LHCN-M2 (cell line): ENCODE measurements at places on chromosomes 6 and 20.

DNA sequence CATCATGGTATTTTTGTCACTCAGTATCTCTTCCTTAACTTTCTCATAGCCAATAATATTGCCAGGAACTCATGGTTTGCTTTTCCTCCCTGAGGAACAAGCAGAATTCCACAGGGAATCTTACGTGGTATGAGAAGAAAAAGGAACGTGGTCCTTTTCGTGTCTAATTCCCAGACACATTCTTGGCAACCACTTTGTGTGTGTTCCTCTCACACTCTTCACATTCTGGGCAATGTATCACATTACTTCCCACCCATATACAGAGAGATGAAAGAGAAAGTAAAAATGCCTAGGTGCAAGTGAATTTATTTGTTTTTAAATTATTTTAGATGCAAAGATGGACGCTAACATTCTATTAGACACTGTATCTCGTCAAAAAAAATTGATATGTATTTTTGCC lies 102.7 kb downstream of the PTPRK start:
- DNase-seq, result peak; percentile 40

DNA sequence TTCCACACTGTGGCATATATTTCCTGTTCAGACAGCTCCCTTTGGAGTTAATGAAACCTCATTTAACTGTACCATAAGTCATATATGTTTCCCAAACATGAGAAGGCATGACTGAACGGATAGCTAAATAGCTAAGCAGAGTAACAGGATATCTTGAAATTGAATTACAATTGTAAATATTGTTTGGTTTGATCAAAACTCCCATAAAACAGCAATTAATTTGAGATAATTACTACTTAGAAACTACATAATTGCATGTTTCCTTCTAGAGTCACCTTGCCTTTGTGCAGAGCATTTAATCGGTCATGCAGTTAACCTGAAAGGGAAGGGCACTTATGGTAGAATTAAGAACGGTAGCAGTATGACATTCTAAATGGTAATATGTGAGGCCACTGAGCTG lies 179.0 kb upstream of the MAP3K7 start:
- DNase-seq, result no peak

DNA sequence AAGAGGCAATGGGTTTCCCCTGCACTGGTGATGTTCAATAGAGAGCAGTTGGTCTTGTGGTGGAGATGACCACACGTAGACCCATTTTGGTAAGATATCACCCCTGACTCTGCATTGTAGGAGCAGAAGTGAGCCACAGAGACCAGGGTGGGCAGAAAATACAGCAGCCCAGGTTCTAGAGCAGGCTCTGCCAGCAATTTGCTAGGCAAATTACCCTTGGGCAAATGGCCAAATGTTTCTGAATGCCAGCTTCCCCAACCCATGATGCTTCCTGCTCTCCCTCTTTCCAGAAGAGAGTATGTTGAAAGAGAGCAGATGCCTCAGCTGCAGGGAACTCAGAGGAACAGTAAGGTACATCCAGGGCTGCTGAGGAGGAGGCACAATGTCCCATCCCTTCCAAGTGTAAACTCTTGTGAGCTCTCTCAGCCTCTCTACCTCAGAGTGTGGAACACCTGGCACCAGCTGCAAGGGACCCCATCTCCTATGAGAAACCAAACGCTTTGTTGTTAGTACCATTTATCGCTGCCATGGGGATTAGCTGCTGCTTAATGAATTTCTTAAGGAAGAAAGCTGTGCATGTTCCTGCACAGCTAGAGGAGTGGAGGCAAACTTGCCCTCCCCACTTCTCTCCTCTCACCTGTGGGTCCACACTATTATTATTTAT lies 317.5 kb upstream of the MOCS1 start:
- no peak for DNase-seq

- peak; percentile 83 for DNase-seq
Observed at GRCh38 chr6:37473364-37474095, 26.2 kb downstream of the CCDC167 start.

DNA sequence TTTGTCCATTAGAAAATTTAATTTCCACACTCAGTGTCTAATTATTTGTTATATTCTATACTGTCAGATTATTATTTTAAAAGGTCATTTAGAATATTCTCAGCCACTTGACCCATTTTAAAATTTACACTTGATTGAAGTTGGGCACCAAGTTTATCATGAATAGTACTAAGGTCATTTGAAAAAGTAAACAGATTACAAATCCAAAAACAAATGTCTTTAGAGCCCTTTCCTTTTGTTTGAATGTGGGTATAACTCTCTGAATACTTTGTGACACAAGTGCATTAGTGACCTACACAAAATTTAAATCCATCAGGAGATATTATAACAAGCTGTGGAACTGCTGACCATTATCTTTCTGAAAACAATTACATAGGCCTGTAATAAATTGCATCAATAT lies 11.3 kb downstream of the HIVEP2 start:
- no peak for DNase-seq

- peak; percentile 81 for DNase-seq
Observed at GRCh38 chr20:44166477-44166876, 20.5 kb downstream of the JPH2 start.

- no peak for DNase-seq
Observed at GRCh38 chr6:110357664-110358552, at the start of gene METTL24. TSS of gene METTL24 (minus strand) at chr6:110358349. CDS start at chr6:110358272, 77 bp downstream.

GRCh38 chr6:37176268-37177076 lies 6.5 kb downstream of the PIM1 start:
- DNase-seq, result no peak

- DNase-seq, result peak; percentile 17
Observed at GRCh38 chr6:158766621-158767455, 52.3 kb downstream of the EZR start.

DNA sequence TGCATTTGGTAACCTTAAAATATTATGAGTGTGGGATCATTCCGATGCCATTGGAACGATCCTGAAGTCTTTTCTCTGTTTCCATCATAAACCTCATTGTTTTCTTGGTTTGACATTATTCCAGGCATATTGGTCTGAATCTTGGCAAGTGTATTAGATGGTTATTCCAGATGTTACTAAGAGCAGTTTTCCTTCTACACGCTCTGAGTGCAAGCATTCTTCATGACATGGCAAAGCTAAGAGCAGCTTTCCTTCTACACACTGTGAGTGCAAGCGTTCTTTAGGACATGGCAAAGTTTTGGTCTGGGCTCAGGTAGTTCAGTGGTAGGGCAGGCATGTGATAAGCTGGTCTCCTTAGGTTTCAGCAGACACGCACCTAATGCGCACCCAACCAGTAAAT lies 53.0 kb downstream of the SMOC2 start:
- DNase-seq, result no peak

DNA sequence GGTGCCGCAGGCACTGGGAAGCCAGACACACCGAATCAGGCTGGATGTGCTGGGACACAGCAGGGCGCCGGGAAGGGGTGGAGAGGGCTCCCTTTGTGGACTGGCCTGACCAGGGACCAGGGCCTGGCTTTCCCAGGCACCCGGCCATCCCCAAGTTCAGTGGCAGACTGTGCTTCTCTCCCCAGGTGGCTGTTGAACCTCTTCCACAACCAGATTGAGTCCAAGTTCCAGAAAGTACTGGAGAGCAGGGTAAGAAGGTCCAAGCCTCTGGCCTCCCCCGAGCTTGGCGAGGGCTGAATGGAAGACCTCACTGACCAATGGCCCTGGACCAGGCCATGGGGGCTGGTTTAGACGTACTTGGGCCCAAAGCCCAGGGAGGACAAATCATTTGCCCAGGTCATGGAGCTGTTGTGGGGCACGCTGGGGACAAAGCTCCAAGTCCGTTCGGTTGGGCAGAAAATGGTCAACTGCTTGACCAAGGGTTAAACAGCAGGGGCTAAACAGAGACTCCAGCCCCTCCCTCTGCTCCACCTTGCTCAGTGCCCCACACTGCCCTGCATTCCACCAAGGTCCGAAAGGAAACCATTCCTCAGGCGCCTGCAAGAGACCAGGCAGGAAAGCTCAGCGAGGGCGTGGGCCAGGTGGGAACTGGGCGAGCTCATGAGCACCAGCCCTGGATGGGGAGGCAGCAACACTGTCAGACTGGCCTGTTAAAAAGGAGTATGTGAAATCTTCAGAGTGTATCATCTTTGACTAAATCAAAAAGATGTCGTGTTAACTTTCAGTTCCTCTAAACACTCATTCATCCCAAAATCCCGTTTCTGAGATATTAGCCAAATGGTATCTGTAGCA lies 9.1 kb downstream of the LBP start:
- DNase-seq, result no peak

DNA sequence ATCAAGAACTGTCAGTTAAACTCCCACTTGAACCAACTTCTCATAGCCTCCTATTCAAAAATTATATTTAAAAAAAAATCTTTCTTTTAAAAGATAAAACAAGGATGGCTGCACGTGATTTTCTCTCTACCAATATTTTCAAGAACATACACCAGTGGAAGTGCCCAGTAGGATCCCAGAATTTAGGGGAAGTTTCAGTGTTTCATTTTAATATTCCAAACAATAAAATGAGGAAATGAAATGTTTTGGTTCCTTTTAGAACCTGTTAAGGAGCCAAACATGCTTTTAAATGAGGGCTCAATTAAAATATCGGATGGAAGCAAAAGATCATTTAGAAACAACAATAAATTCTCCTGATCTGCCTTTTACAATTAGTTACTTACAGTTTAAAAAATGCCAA lies 26.4 kb upstream of the PRELID3B start:
- DNase-seq, result no peak

GRCh38 chr6:81876971-81877370 lies 124.5 kb upstream of the TENT5A start:
- peak; percentile 56 for DNase-seq

DNA sequence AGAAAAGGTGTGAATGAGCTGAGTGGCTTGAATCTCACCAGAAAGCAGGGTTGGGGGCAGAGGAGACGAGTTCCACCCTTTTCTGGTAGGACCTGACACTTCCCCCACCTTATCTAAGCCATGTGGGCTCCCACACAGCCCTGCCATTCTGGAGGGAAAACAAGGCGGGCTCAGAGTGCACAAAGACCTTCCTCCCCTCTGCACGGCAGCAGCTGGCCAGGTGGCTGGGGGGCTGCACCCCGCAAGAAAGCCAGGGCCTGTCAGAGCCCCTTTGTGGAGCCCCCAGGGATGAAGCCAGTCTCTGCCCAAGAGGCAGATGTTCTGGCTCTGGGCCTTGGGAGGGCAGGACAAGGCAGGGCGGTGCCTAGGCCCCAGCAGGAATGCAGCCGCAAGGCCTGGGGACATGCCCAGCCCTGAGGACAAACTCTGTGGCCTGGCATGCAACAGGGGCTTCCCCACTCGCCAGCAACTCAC lies 48.4 kb upstream of the DSN1 start:
- no peak for DNase-seq

GRCh38 chr6:5130135-5130866 lies 45.2 kb downstream of the PPP1R3G start:
- no peak for DNase-seq

GRCh38 chr20:19493794-19494495 lies 264.1 kb upstream of the RIN2 start:
- DNase-seq, result no peak

GRCh38 chr6:148769304-148769968 lies 22.6 kb downstream of the UST start:
- DNase-seq, result no peak

GRCh38 chr6:85544776-85545175 lies 48.9 kb downstream of the SNX14 start:
- DNase-seq, result peak; percentile 34

- DNase-seq, result no peak
Observed at GRCh38 chr6:112227992-112228391, 26.4 kb downstream of the LAMA4 start.

GRCh38 chr6:107715550-107716321 lies 108.4 kb downstream of the SCML4 start:
- no peak for DNase-seq

GRCh38 chr20:63009988-63010769 lies 3.4 kb upstream of the BHLHE23 start:
- peak; percentile 79 for DNase-seq

- peak; percentile 53 for DNase-seq
Observed at GRCh38 chr6:137237413-137238170, 18.4 kb upstream of the IFNGR1 start.

- DNase-seq, result no peak
Observed at GRCh38 chr6:50524341-50524740, 189.0 kb upstream of the TFAP2D start.

GRCh38 chr6:157061770-157062594 lies 261.3 kb downstream of the TMEM242 start:
- no peak for DNase-seq

DNA sequence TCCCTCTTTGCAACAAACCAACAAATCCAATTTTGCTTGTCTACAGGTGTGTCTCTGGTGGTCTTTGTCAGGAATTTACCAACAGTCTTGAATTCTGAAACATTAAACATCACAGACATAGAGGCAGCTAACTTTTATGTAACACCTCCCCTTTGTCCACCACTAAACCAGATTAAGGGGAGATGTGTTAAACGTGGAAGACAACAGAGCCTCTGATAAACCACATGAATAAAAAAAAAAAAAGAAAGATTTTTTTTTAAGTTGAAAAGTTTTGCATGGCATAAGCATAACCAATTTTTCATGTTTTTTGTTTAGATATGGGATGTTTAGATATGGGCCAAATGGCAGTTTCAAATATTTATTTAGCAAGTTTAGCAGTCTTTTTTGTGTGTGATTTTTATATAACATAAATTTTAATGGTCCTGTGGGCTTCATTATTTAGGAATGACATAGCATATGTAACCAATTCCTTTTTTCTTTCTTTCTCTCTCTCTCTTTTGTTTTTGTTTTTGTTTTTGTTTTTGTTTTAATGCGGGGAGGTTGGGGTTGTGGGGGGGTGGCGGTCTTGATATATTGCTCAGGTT lies 60.7 kb upstream of the BTN3A2 start:
- no peak for DNase-seq

DNA sequence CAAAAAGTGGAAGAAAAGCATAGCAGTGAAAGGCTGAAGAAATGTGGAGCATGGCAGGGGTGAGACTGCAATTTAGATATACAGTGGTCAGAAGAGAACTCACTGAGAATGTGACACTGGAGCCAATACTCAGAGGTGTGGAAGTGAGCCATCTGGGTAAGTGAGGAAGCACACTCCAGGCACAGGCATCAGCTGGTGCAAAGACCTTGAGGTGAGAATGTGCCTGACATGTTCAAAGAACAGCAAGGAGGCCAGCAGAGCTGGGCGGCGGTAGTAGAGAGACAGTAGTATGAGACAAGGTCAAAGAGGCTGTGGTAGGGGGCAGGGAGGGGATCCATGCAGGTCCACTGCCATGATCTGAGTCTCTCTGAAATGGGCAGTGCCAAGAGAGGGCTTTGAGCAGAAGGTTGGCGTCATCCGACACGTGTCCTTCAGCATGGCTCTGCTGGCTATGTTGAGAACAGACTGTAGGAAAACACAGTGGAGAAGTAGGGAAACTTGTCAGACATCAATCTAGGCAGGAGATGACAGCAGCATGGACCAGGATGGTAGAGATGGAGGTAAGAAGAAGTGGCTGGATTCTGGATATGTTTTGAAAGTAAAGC lies 84.4 kb downstream of the PLCG1 start:
- DNase-seq, result no peak

- DNase-seq, result no peak
Observed at GRCh38 chr20:46895906-46896242, 1.2 kb downstream of the EYA2 start.

- no peak for DNase-seq
Observed at GRCh38 chr6:167647306-167647705, 179.4 kb upstream of the AFDN start.

- no peak for DNase-seq
Observed at GRCh38 chr6:6969761-6970223, 138.0 kb upstream of the RREB1 start.
